Globus pallidus (tissue), 1 donor: ENCODE measurements at places on chromosomes 7 and 10.
A peak's percentile ranks its signal among the peaks of the same experiment; 100 is the strongest.

- DNase-seq = no peak
These were observed 10.0 kb downstream of the CYP3A43 start for GRCh38 chr7:99837649-99838361.

DNA sequence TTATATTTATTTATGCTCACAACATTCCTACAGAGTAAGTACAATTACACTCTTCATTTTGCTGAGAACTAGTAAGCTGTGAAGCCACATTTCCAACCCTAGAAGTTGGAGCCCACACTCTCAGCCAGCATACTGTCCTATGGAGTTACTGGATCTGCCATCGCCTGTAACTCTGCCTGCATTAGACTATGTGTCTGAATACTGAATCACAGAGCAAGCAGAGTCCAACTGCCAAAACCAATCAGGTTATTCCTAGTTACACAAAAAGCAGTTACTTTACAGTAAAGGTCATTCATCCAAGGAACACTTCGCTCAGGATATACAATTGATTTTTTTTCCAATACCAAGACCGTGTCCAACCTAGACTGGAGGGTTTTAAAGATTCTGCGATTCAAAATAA, 21.5 kb downstream of the CTAGE6 start:
- DNase-seq = no peak

- no peak for DNase-seq
These were observed 646.0 kb downstream of the KCNMA1 start for GRCh38 chr10:76991621-76992020.

DNA sequence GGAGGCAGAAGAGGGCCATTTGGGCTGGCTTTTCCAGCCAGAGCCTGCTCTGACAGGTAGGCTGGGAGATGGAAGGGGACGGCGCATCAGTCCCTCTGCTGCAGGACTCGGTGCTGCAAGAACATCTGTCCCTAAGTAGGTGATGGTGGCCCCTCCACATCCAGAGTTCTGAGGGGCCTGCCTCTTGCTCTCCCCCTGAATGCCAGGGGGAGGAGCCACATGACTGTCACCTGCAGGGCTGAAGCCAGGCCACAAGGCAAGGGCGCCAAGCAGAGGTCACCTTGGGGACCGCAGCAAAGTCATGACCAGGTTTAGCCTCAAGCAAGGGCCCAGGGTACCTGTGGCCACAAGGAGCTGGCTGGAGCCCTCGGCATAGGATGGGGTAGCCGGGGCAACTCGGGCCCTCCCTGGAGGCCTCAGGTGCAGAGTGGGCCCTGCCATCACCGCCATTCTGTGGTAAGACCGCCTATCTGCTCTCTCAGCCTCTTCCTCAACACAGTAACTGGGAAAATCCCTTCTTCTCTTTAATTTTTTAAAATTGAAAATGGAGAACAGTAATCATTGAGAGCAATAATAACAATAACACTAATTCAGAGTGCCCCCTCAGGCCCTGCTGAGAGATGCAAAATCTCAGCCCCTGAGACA, 99.3 kb downstream of the FAM53B start:
- no peak for DNase-seq

GRCh38 chr7:21215307-21215706, 212.6 kb upstream of the SP4 start:
- DNase-seq = no peak

DNA sequence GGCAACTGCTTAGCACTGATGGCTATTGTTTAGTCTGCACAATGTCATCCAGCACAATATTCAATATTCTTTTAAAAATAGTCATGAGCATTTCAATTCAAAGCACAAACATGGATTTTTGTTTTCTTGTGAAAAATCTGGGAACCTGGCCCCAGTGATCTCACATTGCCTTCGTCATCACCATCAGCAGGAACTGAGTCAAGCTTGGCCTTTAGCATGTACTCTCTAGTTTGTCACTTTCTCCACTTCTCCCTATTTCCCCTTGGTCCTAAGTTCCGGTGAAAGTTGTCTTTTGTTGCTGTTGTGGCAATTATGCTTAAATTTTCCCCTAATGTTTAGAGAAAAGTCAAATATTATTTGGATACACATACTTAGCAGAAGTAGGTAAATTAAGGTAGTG, 252.9 kb upstream of the SORCS1 start:
- DNase-seq = no peak

GRCh38 chr10:96280859-96281258, 9.5 kb upstream of the BLNK start:
- no peak for DNase-seq

DNA sequence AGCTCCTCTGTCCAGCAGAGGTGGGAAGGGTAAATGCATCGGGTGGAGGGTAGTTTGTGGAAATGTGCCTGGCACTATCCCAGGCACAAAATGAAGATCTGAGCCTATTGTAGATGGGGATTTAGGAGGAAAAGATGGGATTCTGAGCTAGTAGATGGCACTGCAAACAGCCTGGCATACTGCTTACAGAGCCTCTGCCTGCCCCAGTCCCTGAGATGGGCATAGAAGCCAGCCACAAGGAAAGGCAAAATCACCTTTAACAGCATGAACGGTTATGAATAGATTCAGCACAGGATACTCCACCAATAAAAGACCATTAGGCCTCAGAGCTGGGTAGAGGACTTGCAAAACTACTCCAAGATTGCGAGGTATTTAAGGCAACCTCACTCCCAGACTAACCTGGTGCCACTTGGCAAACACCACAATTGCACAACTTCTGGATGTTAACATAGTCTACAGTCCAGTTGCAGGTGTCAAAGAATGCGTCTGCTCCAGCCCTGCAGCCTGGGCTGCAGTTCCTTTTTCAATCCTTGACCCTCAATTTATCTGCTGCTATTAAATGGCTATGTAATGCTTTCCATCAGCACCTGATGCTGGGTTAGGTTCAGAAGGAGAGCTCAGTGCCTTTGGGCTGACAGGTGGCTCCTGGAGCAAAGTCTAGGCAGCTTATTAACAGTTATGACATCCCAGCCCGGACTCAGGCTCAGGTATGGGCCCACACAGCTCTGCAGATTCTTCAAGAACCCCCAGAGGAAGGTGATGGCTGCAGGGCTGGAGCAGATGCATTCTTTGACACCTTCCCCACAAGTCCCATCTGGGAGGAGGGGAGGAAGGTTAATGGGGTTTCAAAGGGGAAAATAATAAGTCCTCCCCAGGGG, 34.0 kb downstream of the CDHR3 start:
- no peak for DNase-seq

DNA sequence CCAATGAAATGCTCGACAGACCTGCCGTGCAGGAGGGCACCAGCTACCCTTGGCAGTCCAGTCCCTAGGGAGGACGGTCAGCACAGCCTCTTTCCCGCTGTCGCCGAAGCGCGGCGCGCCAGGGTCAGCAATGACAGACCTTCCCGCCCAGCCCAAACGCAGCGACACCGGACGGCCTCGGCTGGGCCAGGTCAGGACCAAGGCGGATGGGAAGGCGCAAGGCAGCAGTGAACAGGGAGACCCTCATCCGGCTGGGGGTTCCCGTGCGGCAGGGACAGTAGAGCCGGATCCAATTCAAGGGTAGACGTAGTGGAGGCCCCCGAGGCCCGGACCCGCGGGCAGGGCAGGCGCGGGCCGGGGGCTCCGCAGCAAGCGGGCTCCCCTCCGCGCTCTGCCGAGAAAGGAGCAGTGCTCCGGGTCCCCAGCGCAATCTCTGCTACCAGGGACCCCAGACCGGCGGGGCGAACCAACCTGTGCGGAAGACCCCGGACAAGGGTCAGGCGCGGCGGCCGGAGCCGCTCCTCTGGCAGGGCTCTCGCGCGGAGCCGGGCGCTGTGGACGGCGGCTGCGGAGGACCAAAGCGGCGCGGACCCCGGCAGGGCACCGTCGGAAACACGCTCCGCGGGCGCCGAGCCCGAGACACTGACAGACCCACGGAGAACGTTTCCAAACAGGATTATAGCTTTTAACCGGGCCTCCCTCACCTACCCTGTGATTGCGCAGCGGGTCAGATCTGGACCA, at the start of gene SEC31B:
Gene SEC31B, minus strand, starts transcription at position 551 of the 741 bp plus-strand sequence. CDS start 2,909 bp downstream, outside the sequence.
- DNase-seq = no peak

DNA sequence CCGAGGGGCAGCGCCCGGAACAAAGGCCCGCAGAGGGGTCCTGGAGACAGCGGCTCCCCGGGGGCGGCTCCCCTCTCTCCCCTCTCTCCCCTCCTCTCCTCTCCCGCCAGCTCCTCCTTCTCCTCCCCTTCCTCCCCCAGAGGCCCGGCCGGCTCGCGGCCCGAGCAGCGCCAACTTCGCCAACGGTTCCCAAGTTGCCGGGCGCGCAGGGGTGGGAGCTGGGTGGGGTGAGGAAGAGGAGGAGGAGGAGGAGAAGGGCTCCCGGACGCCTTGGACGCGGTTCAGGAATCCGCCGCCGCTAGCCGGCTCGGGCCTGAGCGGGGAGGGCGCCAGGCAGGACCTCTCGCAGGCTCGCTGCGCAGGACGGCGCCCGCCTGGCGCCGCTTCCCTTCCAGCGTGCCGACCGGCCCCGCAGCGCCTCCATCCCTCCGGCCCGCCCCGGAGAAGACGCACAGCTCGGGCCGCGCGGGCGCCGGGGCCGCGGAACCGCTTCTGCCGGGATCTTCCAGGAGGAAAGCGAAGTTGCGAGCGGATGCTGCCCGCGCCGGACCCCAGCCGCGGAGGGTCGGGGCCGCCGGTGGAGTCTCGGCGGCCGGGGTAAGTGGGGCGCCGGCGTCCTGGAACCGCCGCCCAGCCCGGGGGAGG, at the start of gene CHST3:
Gene CHST3, plus strand, starts transcription at position 298 of the 645 bp plus-strand sequence. CDS start 41,448 bp downstream, outside the sequence.
- peak; percentile 71 for DNase-seq
